ENCODE measurements at places on chromosomes 2 and 18.

- no peak for DNase-seq
Observed at GRCh38 chr2:215367662-215368492, 56.0 kb downstream of the ATIC start.

DNA sequence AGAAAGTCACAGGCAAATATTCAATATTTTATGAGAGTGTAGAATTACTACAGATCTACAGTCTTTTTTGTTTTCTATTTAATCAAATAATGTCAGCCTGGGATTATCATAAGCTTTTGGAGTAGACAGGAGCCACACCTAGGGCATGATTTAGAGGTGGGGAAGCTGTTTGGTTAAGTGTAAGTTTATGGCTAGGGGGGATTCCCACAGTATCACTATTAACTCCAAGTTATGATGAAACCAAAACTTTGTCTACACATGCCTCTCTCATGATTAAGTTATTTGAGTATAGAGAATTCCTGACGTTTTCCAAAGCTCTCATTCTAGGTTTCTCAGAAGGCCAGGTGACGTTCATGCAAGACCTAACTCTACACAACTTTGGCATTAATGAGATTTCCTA, 2.1 kb downstream of the SERPINB10 start:
- DNase-seq: no peak

- no peak for DNase-seq
Observed at GRCh38 chr2:22957446-22957845, 427.5 kb upstream of the KLHL29 start.

- DNase-seq: no peak
Observed at GRCh38 chr2:99891428-99891780, 251.0 kb downstream of the AFF3 start.

GRCh38 chr18:62183578-62184195, 3.2 kb downstream of the PIGN start:
- DNase-seq: no peak

DNA sequence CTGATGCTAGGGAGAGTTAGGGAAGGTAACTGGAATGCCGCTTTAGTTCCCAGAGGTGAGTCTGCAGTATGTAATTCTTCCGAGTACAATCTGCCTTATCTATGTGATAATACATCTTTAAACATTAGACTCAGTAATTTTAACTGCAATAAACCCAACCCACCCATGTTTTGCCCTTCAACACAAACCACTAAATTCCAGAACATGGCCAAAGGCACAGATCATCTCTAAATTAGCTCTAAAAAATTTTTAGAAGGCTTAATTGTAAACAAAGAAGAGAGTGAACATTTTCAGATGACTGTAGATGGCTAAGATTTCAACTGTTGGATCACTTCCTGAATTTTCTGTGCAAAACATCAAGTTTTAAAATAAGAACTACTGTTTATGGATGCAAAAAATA, 488.7 kb upstream of the ID2 start:
- DNase-seq: no peak

DNA sequence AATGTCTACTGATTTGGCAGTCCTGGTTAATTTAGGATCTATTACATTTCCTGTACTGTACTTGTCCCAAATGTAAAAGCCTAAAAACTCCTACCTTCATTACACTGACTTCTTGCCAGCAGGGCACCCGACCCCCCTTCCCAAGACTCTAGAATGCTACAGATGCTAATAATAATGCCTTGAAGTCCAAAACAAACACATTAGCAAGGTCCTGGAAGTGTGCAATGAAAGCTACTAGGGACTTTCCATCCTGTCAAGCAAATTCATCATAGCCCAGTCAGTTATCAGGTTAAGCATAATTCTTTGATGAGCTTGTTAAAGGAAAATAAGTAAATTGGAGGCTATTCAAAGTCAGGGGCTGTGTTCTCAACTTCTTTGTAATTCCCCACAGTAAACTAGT, 115.3 kb upstream of the RBBP8 start:
- no peak for DNase-seq

DNA sequence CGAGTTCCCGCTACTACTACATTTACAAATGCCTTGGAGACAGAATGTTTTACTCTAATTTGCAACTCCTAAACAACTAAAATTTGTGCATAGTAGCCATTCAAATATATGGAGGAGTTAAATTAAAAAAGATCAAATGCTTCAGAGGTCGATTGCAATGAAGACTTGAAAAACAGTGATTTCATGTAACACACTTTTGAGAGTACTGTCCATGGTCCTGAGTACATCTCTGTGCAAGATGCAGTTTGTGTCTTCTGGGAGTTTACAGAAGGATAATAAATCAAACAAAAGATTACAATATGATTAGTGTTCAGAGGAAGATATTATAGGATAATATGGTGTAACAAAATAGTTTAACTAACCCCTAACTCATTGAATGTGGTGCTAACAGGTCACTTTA, 894.7 kb downstream of the TMEM182 start:
- DNase-seq: no peak

- no peak for DNase-seq
Observed at GRCh38 chr2:235506997-235507615, 13.3 kb downstream of the AGAP1 start.

- DNase-seq: no peak
Observed at GRCh38 chr18:73663581-73663980, 484.1 kb downstream of the FBXO15 start.

DNA sequence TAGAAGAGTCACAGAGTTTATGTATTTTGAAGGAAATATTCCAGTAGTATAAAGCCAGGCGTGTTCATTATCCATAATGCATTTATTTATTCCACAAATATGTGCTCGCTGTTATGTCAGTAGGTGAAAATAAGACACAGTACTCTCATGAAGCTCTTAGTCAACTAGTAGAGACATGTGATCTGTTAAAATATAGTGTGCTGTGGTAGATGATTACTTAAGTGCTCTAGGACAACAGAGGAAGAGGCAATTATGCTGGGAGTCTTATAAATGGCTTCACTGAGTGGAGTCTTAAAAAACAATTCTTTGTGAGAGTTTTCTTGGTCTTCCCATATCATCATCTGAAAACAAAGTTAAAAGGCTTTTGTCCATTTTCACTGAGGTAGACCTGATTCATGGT, 457.3 kb downstream of the XIRP2 start:
- DNase-seq: no peak

GRCh38 chr18:36141576-36141975, 11.9 kb downstream of the ELP2 start:
- DNase-seq: no peak

DNA sequence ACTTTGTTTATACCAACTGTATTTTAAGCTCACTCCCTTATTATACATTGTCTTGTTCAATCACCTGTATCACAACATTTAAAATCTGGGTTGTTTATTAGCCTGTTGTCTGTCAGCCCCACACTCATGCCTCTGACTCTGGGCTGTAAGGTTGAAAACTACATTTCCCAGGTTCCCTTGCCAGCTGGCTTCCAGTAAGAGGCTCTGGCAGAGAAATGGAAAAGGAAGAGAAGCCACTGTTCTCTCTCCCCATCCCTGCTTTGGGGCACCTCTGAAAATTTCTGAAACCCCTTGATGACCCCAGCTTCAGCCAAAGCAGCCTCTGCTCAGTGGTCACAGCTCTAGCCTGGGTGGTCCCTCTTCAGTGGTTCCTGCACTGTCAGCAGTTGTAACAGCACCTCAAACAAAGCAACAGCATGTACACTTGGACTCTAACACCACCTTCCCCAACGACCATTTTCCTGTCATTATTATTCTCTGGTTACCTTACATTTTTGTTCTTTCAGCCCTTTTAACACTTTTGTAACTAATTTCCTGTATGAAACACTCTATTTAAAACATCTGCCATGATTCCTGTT, 108.9 kb upstream of the LGALSL start:
- no peak for DNase-seq

DNA sequence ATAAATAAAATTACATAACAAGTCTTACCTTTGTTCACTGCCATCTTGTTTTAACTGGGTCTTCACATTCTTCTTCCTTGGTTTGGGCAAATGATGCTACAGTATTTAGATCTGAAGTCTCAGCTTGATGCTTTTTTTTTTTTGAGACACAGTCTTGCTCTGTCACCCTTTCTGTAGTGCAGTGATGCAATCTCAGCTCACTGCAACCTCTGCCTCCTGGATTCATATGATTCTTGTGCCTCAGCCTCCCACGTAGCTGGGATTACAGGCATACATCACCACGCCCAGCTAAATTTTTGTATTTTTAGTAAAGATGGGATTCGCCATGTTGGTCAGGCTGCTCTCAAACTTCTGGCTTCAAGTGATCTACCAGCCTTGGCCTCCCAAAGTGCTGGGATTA, 53.2 kb upstream of the MAT2A start:
- no peak for DNase-seq

- no peak for DNase-seq
Observed at GRCh38 chr2:196783431-196784094, 15.9 kb downstream of the GTF3C3 start.

DNA sequence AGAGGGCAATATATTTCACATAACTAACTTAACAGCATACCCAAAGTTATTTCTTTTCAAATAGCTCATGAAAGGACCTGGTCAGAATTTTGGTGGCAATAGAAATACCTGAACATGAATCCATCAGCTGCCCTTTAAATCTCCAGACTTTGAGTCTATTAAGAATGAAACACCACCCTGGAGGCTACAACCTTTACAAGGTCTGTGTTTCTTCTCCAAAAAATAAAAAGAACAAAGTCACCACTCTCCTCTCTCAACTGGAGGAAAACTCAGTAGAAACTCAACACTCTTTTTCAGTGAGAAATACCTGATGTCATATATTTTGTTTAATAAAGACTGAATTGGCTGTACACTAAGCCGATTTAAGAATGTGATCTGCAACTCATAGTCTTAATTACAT, 204.3 kb downstream of the AGPS start:
- no peak for DNase-seq

- DNase-seq: no peak
Observed at GRCh38 chr2:36409935-36410334, 54.4 kb downstream of the CRIM1 start.

- no peak for DNase-seq
Observed at GRCh38 chr2:234983011-234983726, 31.4 kb downstream of the SH3BP4 start.

- DNase-seq: no peak
Observed at GRCh38 chr2:220935789-220936321, 636.2 kb downstream of the EPHA4 start.

- no peak for DNase-seq
Observed at GRCh38 chr2:76749858-76750257, 772.3 kb downstream of the LRRTM4 start.

DNA sequence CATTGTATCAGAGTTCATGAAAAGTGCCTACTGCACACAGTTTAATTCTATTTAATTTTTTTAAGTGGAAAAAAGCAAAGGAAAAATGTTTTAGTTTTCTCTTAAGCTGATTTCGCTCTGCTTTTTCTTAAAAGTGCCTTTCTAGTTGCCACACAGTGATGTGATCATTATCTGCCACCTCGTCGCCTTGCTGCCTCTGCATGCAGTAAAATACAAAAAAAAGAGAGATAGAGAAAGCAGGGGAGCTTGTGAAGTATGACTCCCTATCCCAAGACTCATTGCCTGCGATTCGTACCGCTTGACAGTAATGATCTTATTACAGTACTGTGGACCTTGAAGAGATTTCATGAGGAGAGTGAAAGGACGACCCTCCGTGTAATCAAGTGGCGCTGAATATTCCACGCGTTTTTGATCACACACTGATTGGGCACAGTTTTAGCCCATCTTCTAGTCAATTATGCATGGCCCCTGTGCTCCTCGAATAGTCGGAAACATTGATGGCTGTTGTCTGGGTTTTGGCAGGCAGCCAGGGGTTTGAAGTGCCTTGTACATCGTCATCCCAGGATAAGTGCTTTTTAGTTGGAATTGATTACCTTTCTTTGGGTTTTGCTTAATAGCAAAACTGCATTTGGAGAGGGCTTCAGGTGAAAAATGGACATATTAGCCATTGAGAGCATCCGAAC, 188.3 kb downstream of the GBX2 start:
- DNase-seq: no peak

- no peak for DNase-seq
Observed at GRCh38 chr2:197137231-197137630, 173.3 kb downstream of the ANKRD44 start.

DNA sequence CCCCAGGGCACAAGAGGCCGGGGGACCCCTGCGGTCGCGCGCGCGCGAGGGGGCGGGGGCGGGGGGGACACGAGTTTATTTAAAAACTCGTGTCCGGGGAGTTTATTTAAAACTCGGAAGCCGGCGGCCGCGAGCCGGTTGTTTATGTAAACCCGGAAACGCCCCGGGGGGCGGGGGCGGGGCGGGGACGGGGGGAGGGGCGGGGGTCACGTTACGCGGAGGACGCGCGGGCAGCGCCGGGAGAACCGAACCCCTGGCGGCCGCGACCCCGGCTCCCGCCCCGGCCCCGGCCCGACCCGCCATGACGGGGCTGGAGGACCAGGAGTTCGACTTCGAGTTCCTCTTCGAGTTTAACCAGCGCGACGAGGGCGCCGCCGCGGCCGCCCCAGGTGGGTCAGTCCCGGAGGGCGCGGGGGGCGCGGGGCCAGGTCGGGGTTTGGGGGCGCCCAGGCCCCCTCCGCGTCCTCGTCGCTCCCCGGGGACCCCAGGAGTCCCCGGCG, 4.4 kb downstream of the NFATC1 start:
- DNase-seq: no peak

DNA sequence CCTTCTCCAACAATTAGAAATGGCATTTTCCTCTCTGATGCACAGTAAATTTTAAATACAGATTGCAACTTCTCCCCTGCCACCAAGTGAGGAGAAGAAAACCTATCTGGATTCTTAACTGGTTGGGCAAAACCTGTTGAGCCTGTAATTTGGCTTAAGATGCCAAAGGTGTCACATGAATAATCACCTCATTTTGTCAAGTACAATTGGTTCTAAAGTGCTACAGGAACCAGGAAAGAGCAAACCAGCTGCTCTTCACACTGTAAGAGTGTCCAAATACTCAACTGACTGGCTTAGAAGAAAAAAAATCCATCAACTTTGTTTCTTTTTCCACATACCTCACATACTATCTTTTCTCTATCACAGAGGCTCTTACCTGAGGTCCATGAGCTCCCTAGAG, 35.4 kb downstream of the NPC1 start:
- no peak for DNase-seq

- no peak for DNase-seq
Observed at GRCh38 chr18:38940475-38940862, 1374.9 kb upstream of the CELF4 start.

GRCh38 chr2:155815851-155816250, 516.7 kb downstream of the NR4A2 start:
- DNase-seq: no peak

DNA sequence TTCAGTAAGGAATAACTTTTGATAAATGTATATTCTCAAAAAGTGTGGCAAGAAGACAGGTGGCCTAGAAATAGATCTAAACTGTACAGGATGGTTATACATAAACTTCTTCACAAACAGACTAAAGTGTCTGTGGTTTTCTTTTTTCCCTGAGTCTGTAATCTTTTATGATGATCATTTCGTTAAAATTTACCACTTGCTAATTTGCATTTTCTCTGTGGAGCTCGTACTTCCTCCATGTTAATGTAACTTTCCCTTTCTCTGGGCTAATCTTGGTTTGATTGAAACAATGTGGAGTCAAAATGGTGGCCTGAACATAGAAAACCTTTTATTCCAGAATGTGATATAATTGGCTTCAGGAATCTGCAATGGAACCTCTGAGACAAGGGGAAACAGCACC, 166.2 kb downstream of the FTCDNL1 start:
- no peak for DNase-seq
